ENCODE measurements at places on chromosomes 13 and 19.

DNA sequence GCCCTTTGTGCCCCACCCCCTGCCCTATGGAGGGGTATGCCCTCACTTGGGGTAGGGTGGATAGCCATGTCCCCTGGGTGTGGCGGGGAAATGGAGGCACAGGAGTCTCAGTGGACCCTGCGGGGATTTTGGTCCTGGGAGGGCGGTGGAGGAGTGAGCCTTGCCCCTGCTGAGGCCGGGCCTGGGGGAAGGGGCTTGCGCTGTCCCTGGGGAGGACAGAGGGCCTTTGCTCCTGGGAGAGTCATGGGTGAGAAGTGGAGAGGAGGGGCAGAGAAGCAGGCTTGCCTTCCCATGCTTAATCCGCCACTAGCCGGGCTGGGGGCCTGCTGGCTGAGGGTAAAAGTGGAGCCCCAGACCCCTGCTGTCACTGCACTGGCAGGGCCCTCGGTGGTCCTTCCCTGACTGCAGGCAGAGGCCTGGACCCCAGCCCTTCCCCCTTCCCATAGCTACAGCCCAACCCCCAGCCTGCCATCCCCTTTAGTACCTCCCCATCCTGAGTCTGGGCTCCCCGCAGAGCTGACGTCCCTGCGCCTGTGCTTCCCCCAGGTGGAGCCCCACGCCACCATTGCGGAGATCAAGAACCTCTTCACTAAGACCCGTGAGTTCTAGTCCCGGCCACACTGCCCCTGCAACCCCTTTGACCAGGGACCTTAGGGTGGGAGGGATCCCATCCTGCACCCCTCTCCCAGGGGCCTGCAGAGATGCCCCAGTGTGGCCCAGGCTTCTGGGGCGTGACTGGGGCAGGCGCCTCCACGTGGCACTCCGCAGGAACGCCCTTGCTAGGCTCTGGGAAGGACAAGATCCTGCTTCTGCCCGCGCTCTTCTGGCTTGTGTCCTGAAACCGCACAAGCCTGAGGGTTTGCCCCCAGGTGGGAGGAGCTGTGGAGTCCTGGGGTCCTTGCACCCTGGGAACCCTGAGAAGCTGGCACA, 8.9 kb downstream of the NDUFB7 start:
- DNase-seq: no peak

GRCh38 chr19:55304279-55304978, 20.6 kb downstream of the BRSK1 start:
- DNase-seq: no peak

- DNase-seq: no peak
Observed at GRCh38 chr13:74641586-74641985, 507.4 kb upstream of the KLF12 start.

- DNase-seq: no peak
Observed at GRCh38 chr19:27843861-27844260, 1369.1 kb downstream of the UQCRFS1 start.

GRCh38 chr19:1288833-1289685, 3.4 kb downstream of the EFNA2 start:
- DNase-seq: no peak

DNA sequence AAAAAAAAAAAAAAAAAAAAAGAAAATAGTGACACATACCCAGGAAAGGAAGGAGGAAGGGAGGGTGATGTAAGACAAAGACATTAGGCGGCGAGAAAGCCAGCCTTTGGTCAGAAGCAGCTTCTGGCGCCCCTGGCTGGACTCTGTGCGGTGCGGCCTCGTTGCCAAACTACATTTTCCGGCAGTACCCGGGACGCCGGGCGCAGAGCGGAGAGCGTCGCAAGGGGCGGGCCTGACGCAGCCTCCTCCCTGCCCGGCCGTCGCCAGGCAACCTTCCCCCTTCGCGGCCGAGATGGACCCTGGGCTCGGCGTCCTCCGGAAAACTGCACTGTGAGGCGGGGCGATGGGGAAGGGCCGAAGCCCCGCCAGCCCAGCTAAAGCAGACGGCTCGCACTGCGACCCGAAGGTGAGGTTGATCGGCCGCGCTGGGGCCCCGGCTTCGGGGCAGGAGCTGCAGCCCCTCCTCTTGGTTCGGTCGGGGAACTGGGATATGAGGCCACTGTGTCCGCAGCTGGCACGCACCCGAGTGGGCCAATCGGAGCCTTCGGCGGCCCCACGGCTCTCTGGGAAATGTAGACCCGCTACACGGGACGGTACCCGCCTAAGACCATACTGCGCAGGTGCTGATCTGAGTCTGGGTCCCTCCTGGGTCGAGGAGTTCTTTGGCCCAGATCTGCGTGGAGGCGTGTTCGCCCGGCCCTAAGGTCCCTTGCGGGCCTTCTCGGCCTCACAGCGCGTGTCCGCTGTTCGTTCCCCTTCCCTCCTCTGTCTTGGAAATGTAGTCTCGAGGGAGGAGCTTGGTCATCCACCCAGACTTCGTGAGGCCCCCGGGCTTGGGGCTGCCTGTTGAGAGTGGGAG, 2.3 kb upstream of the MZF1 start:
- peak; percentile 88 for DNase-seq

DNA sequence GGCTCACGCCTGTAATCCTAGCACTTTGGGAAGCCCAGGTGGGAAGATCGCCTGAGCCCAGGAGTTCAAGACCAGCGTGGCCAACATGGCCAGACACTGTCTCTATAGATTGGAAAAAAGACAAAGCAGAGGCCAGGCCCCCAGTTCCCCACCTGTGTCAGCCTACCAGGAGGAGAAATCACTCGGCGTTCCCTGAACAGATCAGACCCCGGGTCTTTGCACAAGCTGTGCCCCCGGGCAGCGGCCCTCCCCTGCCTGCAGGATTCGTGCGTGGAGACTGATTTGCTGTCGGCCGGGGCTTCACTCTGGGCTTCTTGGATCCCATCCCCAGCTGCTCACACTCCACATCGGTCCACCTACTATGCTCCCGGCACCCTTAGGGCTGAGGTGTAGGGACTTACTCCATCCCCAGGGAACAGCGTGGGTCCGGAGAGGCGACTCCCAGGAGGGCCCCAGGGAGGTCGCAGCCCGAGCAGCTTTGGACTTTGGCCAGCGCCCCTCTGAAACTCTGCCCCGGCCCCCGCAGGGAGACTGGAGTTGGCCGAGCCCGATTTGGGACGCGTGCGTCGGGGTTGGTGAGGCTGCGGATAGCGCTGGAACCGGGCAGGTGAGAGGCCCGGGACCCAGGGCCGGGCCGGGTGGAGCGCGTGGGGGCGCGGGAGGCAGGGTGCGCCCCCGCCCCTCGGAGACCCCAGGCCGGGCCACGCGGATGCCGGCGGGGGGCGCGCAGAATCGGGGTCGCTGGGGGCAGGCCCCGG, 515 bp upstream of the EFNA2 start:
- DNase-seq: no peak

- DNase-seq: peak; percentile 37
Observed at GRCh38 chr19:3046698-3047495, 15.4 kb downstream of the TLE5 start.

DNA sequence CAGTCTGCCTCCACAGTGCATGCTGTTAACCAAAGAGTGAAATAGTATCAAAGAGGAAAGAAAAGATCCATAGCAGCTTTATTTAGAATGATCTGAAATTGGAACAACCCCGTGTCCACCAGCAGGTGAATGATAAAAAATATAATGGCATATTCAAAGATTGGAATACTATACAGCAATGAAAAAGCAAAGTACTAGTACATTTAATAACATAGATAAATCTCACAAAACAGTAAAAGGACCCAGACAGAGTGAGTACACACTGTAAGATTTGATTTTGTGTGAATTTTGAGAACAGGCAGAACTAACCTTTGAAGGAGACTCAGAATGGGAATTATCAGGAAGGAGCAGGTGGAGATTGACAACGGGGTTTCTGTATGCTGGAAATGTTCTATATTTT, 837 bp upstream of the CD209 start:
- no peak for DNase-seq

Measured in mucosa of gallbladder (tissue), 1 donor.